CD4-positive, alpha-beta T cell treated with Interleukin-1 beta for 1 hour (primary cell): ENCODE measurements at places on chromosomes 3 and 15.
A peak's percentile ranks its signal among the peaks of the same experiment; 100 is the strongest.

DNA sequence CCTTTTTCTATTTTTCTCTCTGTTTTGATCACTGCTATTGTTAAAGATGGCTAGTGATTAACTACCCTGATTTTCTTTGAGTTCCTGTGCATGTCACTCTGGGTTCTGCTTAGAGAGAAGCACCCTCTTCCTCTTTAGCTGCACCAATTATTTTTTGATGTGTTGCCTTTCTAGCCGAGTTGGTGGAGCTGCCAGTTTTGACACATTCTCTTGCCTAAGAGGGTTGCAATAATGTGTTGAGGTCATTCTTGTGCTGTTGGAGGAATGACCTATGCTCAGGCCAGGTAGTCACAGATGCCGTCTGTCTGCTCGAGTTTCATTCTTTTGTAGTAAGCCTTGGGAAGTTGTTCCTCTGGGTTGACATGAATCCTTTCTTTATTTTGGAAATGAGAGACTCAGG is 84.6 kb upstream of the DPH6 start:
- DNase-seq, result no peak

DNA sequence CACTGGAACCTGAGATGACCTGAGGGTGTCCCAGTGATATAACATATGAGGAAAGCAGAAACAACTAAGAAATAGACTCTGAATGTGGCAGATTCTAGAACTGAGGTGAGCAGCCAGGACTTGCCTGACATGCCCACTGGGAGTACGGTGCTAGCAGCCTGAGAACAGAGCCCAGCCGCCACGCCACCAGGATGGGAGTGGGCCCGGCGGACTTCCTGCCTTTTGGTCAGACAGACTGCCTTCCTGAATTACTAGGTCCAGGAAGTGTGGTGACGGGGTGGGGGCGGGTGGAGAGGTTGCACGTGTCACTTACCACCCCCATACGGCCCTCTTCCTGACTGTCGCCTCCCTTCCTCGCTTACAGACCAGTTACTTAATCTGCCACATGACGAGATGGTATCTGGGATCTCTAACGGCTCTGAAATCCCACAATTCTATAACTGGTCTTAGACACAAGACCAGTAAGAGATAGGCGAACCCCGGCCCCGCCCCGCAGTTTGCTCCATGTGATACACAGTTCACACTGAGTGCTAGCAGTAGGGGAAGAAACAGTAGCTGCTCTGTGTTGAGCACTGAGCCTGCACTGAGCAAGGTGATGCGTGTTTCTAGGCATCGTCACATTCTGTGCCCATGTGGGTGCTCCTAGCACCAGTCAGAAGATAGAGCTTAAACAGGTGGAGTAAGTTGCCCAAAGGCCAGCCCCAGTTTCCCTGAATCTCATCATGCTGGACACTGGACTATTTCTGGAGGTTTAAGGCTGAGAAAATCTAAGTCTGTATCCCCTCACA is 95.7 kb downstream of the CPN2 start:
- DNase-seq, result peak; percentile 29

- DNase-seq, result no peak
Observed at GRCh38 chr3:169657351-169658124, 6.0 kb downstream of the MECOM start.

- no peak for DNase-seq
Observed at GRCh38 chr15:64851503-64851840, 9.8 kb downstream of the PLEKHO2 start.

- DNase-seq, result no peak
Observed at GRCh38 chr3:175411405-175411804, 552.3 kb downstream of the NAALADL2 start.

GRCh38 chr15:61070111-61070901 is 158.8 kb downstream of the RORA start:
- DNase-seq, result no peak

- no peak for DNase-seq
Observed at GRCh38 chr15:69958496-69959084, 139.1 kb downstream of the TLE3 start.
